Mesenteric fat pad (tissue), 1 donor: ENCODE measurements at places on chromosomes 11 and 22.

DNA sequence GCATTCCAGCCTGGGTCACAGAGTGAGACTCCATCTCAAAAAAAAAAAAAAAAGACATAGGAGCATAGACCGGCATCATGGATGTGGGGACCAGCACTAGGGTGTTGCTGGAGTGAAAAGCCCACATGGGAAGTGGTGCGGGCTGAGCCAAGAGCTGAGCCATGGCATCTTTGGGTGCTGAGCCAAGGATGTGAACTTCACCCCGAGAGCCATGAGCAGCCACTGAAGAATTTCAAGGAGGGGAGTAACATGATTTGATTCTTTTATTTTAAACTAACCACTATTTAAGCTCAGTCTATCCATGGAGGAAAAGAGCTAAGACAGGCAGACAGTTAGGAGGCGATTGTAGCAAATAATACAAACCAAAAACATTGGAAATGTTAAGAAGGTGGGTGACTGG, 57.4 kb downstream of the AHNAK start:
- DNase-seq = no peak

GRCh38 chr11:117618302-117618981, 178.6 kb downstream of the DSCAML1 start:
- DNase-seq = no peak

GRCh38 chr22:47195484-47196165, 433.2 kb downstream of the TBC1D22A start:
- DNase-seq = peak; percentile 87

DNA sequence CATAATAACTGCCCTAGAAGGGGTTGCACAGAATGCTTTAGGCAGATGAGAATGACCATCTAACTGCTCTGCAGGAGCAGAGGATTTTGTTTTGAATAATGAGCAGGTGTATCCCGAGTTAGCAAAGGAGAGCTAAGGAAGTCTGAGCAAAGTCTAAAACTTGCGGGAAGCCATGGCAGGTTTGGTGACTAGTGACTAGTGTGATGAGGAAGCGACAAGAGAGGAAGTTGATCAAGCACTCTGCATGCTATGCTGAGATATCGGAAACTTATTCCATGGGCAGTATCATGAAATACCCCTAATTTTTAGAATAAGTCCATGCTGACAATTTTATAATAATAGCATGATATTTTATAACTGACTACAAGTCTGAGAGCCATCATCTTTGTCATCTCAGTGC, 12.9 kb downstream of the OLFML1 start:
- no peak for DNase-seq

- DNase-seq = no peak
Observed at GRCh38 chr11:45085646-45086501, 60.6 kb upstream of the PRDM11 start.

DNA sequence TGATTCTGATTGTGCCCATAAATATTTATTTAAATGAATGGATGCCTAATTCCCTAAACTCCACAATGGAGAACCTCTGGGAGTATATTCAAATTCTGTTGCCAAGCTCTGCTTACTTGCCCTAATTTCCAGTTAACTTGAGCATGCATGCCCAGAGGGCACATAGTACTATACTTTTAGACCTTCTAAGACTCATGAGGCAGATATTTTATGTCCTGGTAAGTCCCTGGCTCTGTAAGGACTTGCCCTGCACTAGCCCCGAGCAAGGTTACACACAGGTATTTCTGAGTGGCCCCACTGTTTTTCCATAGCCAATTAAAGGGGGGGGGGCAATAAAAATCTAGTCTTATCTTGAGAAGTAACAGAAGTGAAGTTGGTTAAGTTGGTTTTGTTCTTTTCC, 21.1 kb upstream of the CAPRIN1 start:
- no peak for DNase-seq
